ENCODE measurements at places on chromosomes 2 and 18.

DNA sequence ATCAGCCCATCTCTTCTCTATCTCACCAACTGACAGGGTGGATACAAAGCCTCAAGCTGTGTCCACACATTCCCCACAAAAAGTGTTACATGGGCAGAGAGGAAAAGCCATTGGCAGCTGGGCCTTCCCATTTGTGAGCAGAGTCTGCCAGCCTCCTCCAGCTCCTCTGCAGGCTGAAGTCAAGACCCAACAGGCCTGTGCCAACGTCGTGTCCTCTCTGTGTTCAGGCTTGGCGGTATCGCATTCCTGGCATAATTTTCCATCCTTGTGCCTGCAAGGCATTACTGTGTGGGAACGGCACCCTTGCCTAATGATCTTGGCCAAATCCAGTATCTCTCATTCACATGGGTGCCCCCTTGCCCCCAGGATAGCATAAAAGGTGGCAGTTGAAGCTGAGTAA, 41.5 kb upstream of the APCDD1 start:
- DNase-seq: no peak

- no peak for DNase-seq
Measured at GRCh38 chr18:26082475-26082874, 7.9 kb downstream of the SS18 start.

- DNase-seq: no peak
Measured at GRCh38 chr2:240213476-240214421, 73.3 kb upstream of the OTOS start.

- no peak for DNase-seq
Measured at GRCh38 chr2:120343100-120343432, 2.9 kb upstream of the INHBB start.

DNA sequence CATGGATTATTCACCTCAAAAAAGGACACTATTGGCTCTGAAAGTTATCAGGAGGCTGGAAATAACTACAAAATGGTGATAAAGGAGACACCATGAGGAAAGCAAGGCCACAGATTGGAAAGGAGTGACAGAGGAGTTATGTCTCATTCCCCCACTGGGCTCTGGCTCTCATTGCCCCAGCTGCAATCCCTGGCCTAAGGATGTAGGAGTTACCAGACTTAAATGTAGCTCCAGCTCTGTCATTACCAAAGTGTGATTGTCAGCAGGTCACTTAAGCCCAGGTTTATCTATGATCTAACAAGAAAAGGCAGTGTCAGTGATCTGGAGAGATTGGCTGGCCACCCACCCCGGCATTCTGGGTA, 1228.2 kb upstream of the DDX18 start:
- DNase-seq: no peak

DNA sequence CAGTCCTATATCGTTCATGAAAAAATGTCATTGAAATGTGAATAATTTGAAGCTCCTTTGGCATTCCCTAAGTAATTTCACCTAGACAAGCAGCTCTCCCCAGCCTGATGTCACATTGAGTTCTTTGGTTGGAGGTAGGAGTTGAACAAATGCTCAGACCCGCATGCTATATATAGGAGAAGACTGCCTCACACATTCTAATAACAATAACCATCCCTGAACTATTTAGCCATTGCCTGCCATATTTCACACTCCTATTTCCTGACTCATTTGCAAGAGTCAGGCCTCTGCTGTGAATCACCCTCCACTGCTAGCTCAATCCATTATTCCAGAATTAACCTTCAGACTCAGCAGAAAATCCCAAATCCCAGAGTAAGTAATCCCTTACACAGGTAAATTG, 256.6 kb upstream of the ACVR2A start:
- DNase-seq: no peak

DNA sequence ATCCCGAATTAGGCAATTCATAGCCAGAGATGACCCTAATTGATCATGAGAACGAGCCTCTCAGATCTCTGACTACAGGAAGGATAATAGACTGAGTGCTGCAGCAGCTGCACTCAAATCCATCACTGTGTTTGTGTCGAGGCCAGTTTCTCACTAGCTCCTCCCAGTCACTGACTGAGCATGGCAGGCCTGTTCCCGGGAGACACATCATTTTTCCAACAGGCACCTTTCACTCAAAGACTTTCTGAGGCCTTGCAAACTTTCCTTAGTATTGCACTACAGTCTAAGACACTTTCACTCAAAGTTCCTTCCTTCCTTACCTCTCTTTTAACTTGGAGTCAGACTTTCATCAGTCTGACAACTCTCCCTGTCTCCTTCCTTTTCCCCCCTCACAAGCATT, 13.7 kb downstream of the SOS1 start:
- no peak for DNase-seq

DNA sequence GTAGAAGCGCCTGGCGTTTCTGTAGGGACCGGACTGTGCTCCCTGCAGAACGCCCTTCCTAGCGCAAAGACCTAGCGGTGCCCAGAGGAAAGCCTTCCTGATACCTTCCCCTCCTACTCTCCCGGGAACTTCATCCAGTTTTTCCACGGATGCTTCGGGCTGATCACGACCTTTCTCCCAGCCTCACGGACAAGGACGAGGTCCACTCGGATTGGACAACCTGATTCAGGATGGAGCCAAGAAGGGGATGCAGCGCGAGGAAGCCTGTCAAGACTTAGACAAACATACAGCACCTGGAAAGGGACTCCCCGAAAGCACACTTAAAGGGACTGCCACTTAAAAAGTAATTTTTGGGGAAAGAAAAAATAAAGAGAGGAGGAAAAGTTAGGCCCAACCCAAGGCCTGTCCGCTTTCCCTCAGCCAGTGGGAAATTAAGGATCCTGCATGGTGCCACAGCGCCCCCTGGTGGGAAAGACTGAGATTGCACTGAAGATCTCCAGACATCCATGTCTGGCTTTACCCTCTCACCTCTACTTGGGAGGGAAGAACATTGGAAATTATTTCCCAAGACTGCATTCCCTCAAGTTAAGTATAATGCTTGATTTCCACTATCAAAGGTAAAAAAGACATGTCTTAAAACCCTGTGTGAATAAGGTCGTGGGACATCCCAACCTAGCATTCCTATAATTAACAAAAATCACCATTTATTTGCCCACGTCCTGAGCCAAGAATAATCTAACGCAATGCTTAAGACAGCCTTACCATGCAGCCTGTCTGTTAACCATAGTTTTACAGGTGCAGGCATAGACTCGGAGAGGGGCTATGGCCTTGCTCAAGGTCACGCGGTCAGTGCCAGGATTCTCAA, 13.4 kb upstream of the COPS8 start:
- peak; percentile 68 for DNase-seq

DNA sequence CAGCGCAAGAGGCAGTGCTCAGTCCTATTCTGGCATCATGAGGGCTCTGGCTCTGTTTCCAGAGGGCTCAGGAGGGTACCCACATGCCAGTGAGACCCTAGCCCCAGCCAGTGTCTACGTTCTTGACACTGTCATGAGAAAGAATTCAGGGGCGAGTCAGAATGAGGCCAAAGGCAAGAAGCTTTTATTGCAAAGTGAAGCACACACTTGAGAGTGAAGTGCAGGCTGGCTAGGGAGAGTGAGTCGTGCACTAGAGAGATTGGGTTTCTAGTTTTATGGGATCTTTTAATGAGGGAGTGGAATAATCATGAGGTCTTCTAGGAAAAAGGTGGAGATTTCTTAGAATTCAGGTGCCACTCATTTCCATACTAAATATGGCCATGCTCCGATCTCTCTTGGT, 164.1 kb downstream of the DCDC2C start:
- no peak for DNase-seq

DNA sequence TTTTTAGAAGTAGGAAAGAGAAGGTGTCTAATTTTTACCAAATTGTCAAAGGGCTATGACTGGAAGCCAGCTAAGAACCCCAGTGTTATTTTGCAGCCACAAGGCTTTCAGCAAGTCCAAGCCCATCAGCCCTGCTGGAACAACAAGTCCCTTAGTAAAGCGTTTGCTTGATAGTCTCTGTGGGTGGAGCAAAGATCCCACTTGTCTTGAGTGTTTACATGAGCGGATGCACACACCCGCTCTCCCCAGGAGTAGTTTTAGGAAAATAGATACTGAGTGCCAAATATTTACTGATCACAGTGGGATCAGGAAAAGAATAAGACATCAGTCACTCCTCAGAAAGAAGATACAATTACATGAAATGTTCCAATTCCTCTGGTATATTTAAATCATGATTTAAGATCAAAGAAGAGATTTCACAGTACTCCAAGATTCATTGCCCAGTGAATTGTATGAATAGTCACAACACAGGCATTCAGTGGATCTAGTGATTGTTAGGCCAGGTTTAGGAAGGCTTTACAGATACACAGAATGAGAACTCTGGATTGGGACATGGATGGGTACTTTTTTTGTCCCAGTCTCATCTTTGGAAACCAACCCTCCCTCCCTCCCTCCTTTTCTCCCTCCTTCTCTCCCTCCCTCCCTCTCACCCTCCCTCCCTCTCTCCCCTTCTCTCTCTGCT, 514.9 kb downstream of the PTPRM start:
- no peak for DNase-seq
